GM12864 (cell line): ENCODE measurements at places on chromosomes 3 and 15.

DNA sequence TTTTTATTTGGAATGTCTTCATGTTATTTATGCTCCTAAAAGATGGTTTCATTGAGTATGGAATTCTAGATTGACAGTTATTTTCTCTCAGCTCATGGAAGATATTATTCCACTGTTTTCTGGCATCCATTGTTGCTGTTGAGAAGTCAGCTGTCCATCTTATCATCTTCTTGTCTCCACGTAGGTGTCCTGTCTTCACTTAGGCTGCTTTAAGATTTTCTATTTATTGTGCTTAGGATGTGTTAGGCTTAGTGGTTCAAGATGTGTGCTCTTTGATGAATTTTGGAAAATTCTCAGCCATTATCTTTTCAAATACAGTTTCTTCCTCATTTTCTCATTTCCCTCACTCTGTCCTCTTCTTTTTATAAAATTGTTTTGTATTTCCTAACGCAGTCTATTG lies 52.0 kb downstream of the SNRK start:
- no peak for DNase-seq

DNA sequence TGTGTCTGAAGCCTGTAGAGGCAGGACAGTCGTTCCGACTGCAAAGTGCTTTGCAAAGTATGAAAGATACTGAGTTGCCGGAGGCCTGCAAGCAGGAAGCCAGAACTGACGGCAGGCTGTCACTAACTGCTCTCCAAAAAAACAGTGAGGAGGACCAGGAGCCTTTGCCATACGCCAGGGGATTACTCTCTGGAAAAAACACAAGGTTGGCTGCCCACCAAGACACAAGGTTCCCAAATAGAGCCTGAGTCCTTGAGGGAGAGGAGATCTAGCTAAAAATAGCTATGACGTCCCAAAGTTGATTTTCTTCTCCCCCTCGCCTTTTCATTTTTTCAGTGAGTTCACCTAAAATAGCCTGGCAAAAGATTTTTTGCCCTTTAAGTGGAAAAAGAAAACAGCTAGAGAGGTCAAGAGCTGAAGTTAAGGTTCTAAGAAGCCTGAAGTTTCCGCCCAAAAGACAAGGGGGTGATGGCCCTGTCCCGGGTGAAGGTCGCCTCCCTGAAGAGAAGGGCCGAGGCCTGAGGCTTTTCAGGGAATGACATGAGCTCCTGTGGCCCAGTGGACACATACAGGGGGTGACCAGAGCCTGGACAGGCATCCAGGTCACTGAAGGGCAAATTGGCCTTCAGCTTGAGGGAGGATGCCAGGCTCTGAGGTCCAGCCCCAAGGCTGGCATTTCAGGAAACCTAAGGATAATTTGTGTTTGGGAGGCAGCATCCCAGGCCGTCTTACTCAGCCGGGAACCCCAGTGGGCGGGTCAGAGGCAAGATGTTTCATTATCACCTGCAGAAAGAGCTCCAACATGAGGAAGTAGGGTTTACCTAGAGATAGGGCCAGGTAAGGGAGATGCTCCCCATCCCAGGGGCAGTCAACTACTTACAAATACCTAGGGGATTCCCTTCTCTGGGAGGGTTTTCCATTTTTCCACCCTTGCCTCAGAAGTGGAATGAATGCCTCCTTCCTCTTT lies 44.9 kb upstream of the DGKG start:
- no peak for DNase-seq

GRCh38 chr15:65069779-65070546 lies 2.2 kb upstream of the RASL12 start:
- DNase-seq: no peak

- DNase-seq: no peak
Observed at GRCh38 chr15:80309769-80310384, 57.9 kb upstream of the CTXND1 start.

- no peak for DNase-seq
Observed at GRCh38 chr15:73273181-73274002, 95.4 kb downstream of the HCN4 start.

DNA sequence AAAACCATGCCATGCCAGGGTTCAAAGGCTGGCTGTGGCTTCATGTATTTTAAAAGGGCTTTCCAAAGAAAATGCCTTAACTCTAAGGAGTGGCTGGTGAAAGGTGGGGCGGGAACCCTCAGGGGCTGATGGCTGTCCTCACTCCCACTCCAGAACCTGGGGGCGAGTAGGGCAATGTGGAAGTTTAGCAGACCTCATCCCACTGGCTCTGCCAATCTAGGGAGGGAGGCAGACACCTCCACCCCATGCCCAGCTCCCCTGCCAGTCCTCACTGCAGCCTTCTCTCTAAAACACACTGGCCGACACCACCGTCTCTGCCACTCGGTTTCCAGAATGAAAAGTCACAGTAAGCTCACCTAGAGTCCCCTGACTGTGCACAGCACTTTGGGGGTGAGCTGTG lies 99.5 kb downstream of the TMEM266 start:
- no peak for DNase-seq
